ENCODE measurements at places on chromosomes 5 and 9.
A peak's percentile ranks its signal among the peaks of the same experiment; 100 is the strongest.

- DNase-seq = no peak
These were observed 20.5 kb upstream of the SHB start for GRCh38 chr9:38089387-38090165.

DNA sequence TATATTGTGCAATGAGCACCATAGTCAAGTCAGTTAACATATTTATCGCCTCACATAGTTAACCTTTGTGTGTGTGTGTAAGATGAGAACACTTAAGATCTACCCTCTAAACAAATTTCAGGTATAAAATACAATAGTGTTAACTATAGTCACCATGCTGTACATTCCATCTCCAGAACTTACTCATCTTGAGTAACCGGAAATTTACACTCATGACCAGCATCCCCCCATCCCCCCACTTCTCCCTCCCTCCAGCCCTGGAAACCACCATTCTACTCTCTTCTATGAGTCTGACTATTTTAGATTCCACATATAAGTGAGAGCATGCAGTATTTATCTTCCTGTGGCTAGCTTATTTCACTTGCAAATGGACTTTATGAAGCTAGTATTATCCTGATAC lies 40.3 kb downstream of the ZNF354A start:
- no peak for DNase-seq

DNA sequence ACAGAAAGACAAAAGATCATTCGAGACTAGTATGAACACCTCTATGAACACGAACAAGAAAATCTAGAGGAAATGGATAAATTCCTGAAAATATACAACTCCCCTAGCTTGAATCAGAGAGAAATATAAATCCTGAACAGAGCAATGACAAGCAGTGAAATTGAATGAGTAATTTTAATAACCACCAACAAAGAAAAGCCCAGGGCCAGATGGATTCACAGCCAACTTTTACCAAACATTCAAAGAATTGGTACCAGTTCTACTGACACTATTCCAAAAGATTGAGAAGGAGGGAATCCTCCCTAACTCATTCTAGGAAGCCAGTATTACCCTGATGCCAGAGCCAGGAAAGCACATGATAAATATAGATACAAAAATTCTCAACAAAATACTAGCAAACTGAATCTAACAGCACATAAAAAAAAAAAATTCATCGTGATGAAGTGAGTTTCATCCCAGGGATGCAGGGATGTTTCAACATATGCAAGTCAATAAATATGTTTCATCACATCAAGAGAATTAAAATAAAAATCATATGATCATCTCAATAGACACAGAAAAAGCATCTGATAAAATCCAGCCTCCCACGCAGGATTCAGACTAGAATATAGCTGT lies 25.2 kb upstream of the PTGER4 start:
- no peak for DNase-seq

GRCh38 chr9:122642226-122642625 lies 15.2 kb downstream of the OR1B1 start:
- DNase-seq = no peak

DNA sequence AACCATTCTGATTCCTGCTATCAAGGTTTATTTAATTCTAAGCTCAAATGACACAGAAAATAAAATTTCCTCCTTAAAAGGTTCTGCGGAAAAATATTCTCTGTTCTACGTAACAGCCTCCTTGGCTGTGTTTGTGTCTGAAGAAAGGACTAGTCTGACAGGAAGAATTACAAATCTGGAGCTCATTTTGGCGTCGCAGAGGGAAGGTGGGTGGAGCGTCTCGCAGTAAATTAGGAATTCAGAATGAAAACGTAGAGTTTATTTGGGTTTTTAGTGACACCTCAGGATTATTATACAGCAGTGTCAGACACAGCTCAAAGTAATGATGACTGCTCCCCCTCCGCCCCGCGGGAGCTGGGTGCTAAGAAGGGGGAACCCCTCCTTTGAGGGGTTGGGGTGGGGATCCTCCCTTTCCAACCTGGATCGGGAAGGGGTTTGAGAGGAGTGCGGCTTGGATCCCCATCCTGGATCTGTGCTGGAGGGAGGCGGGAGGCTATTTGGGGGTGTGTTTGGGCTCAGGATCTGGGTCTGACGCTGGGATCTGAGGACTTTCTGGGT lies 933 bp upstream of the TGFBR1 start:
- no peak for DNase-seq

- no peak for DNase-seq
These were observed 50.2 kb downstream of the PSMB7 start for GRCh38 chr9:124365036-124365435.

- no peak for DNase-seq
These were observed 247.6 kb downstream of the COX7C start for GRCh38 chr5:86865256-86865785.

GRCh38 chr9:117303643-117304230 lies 111.1 kb downstream of the ASTN2 start:
- DNase-seq = no peak

- DNase-seq = no peak
These were observed 122.5 kb upstream of the RASGRF2 start for GRCh38 chr5:80837679-80838078.

GRCh38 chr5:72071906-72072305 lies 35.4 kb upstream of the MAP1B start:
- no peak for DNase-seq

- no peak for DNase-seq
These were observed 2.9 kb downstream of the NR4A3 start for GRCh38 chr9:99824378-99825171.

GRCh38 chr5:176540956-176541337 lies 3.7 kb upstream of the RNF44 start:
- DNase-seq = no peak

DNA sequence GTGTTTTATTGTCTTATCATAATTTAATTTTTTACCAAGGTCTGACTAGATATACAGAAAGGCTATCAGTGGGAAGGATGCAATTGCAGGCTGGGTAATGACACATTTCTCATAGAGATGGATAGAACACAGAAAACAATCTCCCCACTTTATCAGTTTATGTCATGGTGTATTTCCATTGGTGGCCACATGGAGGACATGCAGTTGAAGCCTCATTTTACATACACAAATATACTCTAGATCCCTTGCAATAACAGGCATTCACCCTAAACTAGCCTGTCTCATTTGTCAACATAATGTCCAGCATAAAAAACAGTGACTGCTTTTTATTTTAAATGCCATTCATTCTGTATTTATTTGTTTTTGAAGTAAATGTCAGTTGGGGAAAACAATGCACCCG lies 526.3 kb downstream of the GABRG2 start:
- no peak for DNase-seq

GRCh38 chr5:120778491-120779484 lies 314.7 kb downstream of the PRR16 start:
- DNase-seq = peak; percentile 72

DNA sequence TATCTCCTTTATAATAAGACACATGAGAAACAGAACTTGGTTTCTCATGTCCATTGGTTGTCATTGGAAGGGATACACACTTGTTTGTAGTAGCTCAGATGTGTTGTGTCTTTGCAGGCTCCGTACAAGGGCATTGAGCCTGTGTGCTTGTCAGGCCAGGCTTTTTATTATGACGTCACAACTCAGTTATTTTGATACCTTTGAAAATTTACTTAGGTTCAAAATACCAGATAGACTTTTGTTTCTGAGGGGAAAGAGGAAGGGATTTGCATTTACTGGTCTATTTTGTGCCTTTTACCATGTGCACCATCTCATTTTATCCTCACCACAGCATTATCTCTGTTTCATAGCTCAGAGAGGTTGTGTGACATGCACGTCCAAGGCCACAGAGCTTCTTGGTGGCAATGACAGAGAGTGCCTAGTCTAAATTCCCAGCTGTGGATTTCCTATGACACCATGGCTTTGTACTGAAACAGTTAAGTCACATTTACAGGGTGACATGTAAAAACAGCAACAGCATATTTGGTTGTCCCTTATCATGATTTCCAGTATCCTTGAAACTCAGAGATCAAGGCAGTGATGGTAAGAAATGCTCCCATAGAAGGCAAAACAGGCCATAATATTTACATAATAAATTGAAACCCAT lies 268.7 kb downstream of the AOPEP start:
- no peak for DNase-seq

DNA sequence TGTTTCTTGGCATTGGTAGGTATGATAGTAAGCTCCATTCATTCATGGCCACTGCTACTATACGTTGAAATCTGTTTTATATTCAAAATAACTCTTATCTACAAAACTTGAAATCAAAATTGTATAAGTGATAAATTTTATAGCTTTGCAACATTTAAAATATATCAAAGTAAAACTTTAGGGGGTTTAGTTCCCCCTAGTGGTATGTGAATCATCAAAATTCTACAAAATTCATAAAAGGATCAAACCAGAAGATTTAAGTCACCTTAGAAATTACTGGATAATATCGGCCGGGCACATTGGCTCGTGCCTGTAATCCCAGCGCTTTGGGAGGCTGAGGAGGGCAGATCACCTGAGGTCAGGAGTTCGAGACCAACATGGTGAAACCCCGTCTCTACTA lies 243.0 kb upstream of the CDH18 start:
- DNase-seq = no peak

Measured in non-pigmented ciliary epithelial cell (primary cell).